ENCODE measurements at places on chromosomes 7 and 10.

GRCh38 chr7:77950548-77950947 lies 152.0 kb downstream of the PHTF2 start:
- DNase-seq, result no peak

DNA sequence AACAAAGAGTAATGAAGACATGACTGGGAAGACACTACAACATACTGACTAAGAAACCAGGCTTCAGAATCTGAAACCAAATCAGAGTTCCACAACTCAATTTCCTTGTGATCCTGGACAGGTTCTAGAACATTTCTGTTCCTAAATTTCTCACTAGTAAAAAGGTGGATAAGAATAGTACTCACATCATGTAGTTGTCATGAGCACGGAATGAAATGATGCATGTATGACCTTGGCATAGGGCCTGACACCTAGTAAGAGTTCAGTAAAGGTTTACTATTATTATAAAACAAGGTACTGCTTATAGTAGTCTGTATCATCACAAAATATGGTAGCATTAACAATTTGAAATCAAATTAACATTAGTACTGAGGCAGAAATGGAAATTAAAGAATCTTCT lies 19.9 kb downstream of the DOCK4 start:
- no peak for DNase-seq

DNA sequence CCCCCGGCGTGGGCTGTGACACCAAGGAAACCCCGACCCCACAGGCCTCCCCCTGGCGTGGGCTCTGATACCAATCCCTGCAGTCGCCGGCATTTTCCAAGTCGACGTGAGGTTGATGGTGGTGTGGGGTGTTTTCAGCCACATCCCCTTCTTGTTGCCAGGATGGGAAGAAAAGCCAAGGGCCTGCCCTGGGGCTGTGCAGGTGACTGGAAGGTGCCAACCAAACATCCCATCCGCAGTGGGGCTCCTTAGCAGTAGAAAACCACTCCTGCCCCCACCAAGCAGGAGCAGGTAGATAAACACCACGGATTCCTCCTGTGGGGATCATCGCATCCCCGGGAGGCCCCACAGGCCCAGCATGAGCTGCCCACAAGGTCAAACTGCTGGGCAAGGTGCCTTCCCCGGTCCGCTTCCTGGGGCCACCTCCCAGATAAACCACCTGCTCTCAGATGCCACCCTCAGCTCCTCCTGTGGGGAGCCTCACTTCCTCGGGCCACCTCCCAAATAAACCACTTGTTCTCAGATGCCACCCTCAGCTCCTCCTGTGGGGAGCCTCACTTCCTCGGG lies 88.5 kb upstream of the DIP2C start:
- no peak for DNase-seq

DNA sequence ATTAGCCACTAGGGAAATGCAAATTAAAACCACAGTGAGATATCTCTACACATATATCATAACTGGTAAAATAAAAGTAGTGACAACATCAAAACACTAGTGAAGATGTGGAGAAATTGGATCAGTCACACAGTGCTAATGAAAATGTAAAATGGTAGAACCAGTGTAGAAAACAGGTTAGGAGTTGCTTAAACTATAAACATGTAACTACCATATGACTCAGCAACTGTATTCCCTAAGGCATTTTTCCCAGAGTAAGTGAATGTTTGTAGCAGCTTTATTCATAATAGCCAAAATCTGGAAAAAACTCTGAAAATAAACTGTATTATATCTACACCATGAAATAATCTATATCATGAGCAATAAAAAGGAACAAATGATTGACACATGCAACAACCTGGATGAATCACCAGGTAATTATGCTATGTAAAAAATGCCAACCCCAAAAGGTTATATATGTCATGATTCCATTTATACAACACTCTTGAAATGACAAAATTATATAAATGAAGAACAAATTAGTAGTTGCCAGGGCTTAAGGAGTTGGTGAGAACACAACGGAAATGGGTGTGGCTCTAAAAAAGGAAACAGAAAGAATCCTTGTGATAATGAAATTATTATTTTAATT lies 22.8 kb downstream of the SLC25A40 start:
- no peak for DNase-seq

- no peak for DNase-seq
Observed at GRCh38 chr10:36057180-36057579, 415.1 kb upstream of the FZD8 start.
